T-cell (primary cell): ENCODE measurements at places on chromosomes 7 and 10.

- H3K27ac ChIP-seq: no peak overlapping the region
- no peak for DNase-seq
Measured at GRCh38 chr7:20786049-20786412, 655 bp downstream of the SP8 start.

- no peak overlapping the region for H3K4me3 ChIP-seq
- peaks cover 29% of the 10 kb centered on the region for H3K27me3 ChIP-seq
- no peaks in the 10 kb centered on the region for H3K4me1 ChIP-seq
- DNase-seq: no peak
- H3K27ac ChIP-seq: no peak overlapping the region
- no peaks in the 10 kb centered on the region for H3K36me3 ChIP-seq
Measured at GRCh38 chr10:131822013-131822691, 78.7 kb upstream of the PPP2R2D start.

- H3K4me1 ChIP-seq: no peaks in the 10 kb centered on the region
- no peak for DNase-seq
- no peak overlapping the region for H3K4me3 ChIP-seq
- peaks cover 4% of the 10 kb centered on the region for H3K27me3 ChIP-seq
- H3K27ac ChIP-seq: no peak overlapping the region
- H3K36me3 ChIP-seq: no peaks in the 10 kb centered on the region
Measured at GRCh38 chr10:128499956-128500355, 373.7 kb upstream of the MKI67 start.

- H3K27me3 ChIP-seq: no peaks in the 10 kb centered on the region
- no peak for DNase-seq
- no peak overlapping the region for H3K27ac ChIP-seq
- H3K36me3 ChIP-seq: no peaks in the 10 kb centered on the region
- no peak overlapping the region for H3K4me3 ChIP-seq
- H3K4me1 ChIP-seq: no peaks in the 10 kb centered on the region
Measured at GRCh38 chr7:113752289-113752688, 166.5 kb downstream of the PPP1R3A start.

DNA sequence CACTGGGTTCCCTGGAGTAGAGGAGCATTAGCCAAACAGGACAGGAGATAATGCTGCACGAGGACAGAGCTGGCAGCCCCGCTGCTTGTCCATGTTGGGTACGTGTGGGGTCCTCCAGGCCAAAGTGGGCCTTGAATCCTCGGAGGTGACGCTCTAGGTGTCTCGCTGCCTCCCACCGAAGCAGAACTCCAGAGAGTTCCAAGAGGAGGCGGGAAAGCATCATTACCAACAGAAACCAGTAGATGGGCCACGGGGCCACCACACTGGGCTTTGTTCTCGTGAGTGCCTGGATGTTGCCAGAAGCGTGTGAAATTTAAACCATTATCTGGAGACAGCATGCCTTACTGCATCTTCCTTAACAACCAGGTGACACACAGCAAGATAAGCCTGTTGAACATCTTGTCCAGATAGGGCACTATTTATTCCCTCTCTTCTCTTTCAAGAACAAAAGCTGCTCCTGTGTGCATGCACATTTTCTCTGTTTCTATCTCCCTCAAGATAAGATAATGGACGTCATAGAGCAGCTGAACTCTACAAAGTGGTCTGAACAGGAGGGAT lies 56.8 kb downstream of the TNS3 start:
- H3K27me3 ChIP-seq: no peaks in the 10 kb centered on the region
- no peak for DNase-seq
- H3K4me3 ChIP-seq: no peak overlapping the region
- H3K4me1 ChIP-seq: no peaks in the 10 kb centered on the region
- H3K27ac ChIP-seq: no peak overlapping the region

- DNase-seq: no peak
- no peaks in the 10 kb centered on the region for H3K27me3 ChIP-seq
- H3K4me1 ChIP-seq: no peaks in the 10 kb centered on the region
- H3K27ac ChIP-seq: no peak overlapping the region
Measured at GRCh38 chr7:95632609-95633008, 36.3 kb upstream of the PDK4 start.

- no peaks in the 10 kb centered on the region for H3K36me3 ChIP-seq
- no peak overlapping the region for H3K27ac ChIP-seq
- DNase-seq: no peak
- H3K27me3 ChIP-seq: peaks cover 7% of the 10 kb centered on the region
- H3K4me3 ChIP-seq: no peak overlapping the region
- H3K4me1 ChIP-seq: no peaks in the 10 kb centered on the region
Measured at GRCh38 chr7:128366986-128367385, 5.5 kb upstream of the PRRT4 start.

GRCh38 chr7:21448974-21449373 lies 21.1 kb downstream of the SP4 start:
- H3K27ac ChIP-seq: no peak overlapping the region
- DNase-seq: no peak
- no peaks in the 10 kb centered on the region for H3K4me1 ChIP-seq
- H3K27me3 ChIP-seq: no peaks in the 10 kb centered on the region
- H3K4me3 ChIP-seq: no peak overlapping the region

DNA sequence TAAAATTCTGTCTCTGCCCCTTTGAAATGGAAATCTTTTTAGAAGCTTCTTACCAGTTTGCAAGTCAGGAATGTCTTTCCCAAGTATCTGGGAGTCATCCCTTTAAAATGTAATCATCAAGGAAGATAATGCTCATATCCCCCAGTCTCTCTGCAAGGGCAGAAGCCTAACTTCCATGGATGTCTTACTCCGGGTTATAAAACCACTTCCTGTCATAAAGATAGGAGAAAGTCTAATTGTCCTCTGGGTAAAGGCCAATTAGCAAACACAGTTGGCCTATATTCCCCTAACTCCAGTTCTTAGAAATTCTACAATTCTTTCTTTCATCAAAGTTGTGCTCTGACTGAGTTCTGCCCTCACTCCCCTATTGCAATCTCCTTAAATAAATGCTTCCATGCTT lies 1631.5 kb upstream of the LRRTM3 start:
- H3K27me3 ChIP-seq: no peaks in the 10 kb centered on the region
- DNase-seq: no peak
- no peaks in the 10 kb centered on the region for H3K36me3 ChIP-seq
- no peak overlapping the region for H3K27ac ChIP-seq

- H3K4me1 ChIP-seq: no peaks in the 10 kb centered on the region
- H3K27ac ChIP-seq: no peak overlapping the region
- DNase-seq: no peak
- H3K27me3 ChIP-seq: peaks cover 26% of the 10 kb centered on the region
- no peak overlapping the region for H3K4me3 ChIP-seq
Measured at GRCh38 chr10:1687190-1687589, 50.1 kb downstream of the ADARB2 start.

- H3K4me1 ChIP-seq: no peaks in the 10 kb centered on the region
- H3K4me3 ChIP-seq: no peak overlapping the region
- H3K27me3 ChIP-seq: no peaks in the 10 kb centered on the region
- no peaks in the 10 kb centered on the region for H3K36me3 ChIP-seq
- DNase-seq: no peak
Measured at GRCh38 chr10:91617072-91617609, 15.7 kb downstream of the PPP1R3C start.

- peaks cover 4% of the 10 kb centered on the region for H3K4me1 ChIP-seq
- H3K27me3 ChIP-seq: peaks cover 5% of the 10 kb centered on the region
- H3K27ac ChIP-seq: no peak overlapping the region
- DNase-seq: no peak
- H3K36me3 ChIP-seq: no peaks in the 10 kb centered on the region
Measured at GRCh38 chr7:134782121-134782623, 2.7 kb downstream of the CALD1 start.

- H3K27me3 ChIP-seq: no peaks in the 10 kb centered on the region
- no peak overlapping the region for H3K27ac ChIP-seq
- no peak overlapping the region for H3K4me3 ChIP-seq
- no peaks in the 10 kb centered on the region for H3K36me3 ChIP-seq
- no peaks in the 10 kb centered on the region for H3K4me1 ChIP-seq
Measured at GRCh38 chr7:6453734-6454133, 6.0 kb upstream of the DAGLB start.

- no peak overlapping the region for H3K4me3 ChIP-seq
- H3K27ac ChIP-seq: no peak overlapping the region
- no peak for DNase-seq
- H3K36me3 ChIP-seq: no peaks in the 10 kb centered on the region
- H3K4me1 ChIP-seq: peaks cover 6% of the 10 kb centered on the region
Measured at GRCh38 chr7:33186192-33186591, 56.8 kb downstream of the BBS9 start.

- no peak overlapping the region for H3K4me3 ChIP-seq
- no peak for DNase-seq
- H3K27me3 ChIP-seq: peaks cover 26% of the 10 kb centered on the region
Measured at GRCh38 chr10:70265032-70265689, 18.6 kb downstream of the NPFFR1 start.

GRCh38 chr7:55593515-55594318 lies 21.4 kb upstream of the VOPP1 start:
- H3K4me3 ChIP-seq: no peak overlapping the region
- H3K27me3 ChIP-seq: peaks cover 28% of the 10 kb centered on the region
- no peak overlapping the region for H3K27ac ChIP-seq
- no peaks in the 10 kb centered on the region for H3K36me3 ChIP-seq
- no peaks in the 10 kb centered on the region for H3K4me1 ChIP-seq

GRCh38 chr10:69736886-69737641 lies 64.6 kb upstream of the COL13A1 start:
- peaks cover 4% of the 10 kb centered on the region for H3K4me1 ChIP-seq
- H3K36me3 ChIP-seq: no peaks in the 10 kb centered on the region
- H3K27ac ChIP-seq: no peak overlapping the region

DNA sequence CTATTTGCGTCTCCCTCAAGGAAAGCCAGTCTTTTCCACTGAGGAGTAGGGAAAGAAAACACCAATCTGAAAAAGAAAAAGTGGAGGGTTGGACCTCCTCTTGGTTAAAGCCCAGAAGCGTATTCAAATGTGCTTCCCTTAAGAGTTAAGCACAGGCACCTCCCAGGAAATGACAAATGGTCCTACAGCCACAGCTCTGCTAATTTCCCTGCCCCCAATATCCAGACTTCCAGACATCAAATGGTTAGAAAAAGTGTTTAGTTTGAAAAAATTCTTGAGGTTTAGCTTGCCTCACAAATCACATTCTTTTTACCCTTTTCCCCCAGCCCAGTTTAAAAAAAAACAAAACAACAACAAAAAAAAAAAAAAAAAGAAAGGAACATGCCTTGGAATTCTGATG lies 19.0 kb upstream of the COL1A2 start:
- H3K4me1 ChIP-seq: peaks cover 21% of the 10 kb centered on the region
- no peak overlapping the region for H3K4me3 ChIP-seq
- H3K27ac ChIP-seq: no peak overlapping the region
- no peaks in the 10 kb centered on the region for H3K36me3 ChIP-seq
- DNase-seq: no peak

DNA sequence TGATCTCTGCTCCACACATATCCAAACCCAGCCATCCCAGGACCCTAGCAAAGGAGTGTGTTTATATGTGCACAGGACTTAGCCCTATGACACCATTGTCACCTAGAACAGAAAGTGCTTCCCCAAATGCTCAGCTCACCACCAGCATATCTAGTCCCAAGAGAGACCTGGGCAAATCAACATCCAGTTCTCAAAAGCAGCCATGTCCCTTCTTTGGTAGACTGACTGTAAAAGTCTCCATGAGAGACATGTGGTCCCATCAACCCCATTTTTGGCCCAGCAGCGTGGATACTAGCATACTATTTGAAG lies 20.9 kb upstream of the ARHGAP22 start:
- H3K36me3 ChIP-seq: no peaks in the 10 kb centered on the region
- H3K27ac ChIP-seq: no peak overlapping the region
- H3K4me1 ChIP-seq: no peaks in the 10 kb centered on the region
- no peak overlapping the region for H3K4me3 ChIP-seq

DNA sequence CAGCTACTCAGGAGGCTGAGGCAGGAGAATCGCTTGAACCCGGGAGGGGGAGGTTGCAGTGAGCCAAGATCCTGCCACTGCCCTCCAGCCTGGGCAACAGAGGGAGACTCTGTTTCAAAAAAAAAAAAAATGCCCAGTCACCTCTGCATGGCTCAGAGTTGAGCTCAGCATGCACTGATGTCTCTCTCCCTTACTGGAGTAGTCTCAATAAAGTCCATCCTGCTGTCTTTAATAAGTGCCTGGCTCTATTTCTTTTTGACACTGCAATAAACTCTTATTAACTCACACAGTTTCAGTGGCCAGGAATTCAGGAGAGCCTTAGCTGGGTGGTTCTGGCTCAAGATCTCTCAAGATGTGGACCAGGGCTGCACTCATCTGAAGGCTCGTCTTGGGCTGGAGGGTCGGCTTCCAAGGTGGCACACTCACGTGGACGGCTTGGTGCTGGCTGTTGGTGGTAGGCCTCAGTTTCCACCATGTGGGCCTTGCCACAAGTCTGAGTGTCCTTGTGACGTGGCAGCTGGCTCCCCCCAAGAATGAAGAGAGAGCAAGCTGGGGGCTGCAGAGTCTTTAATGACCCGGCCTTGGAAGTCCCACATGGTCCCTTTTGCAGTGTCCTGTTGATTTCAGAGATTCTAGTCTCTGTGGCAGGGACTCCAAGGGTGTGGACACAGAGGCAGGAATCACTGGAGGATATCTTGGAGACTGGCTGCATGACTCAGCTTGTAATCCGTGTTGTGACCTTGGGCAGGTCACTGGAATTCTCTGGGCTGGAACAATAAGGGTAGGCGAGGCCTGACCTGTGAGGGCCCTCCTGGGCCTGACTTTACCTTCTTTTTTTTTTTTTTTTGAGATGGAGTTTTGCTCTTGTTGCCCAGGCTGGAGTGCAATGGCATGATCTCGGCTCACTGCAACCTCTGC lies 85.9 kb upstream of the KMT2C start:
- H3K27me3 ChIP-seq: no peaks in the 10 kb centered on the region
- H3K27ac ChIP-seq: no peak overlapping the region
- H3K4me1 ChIP-seq: no peaks in the 10 kb centered on the region
- H3K4me3 ChIP-seq: no peak overlapping the region
- H3K36me3 ChIP-seq: no peaks in the 10 kb centered on the region

GRCh38 chr10:122665946-122666345 lies 33.7 kb downstream of the C10orf120 start:
- H3K4me1 ChIP-seq: no peaks in the 10 kb centered on the region
- H3K27me3 ChIP-seq: no peaks in the 10 kb centered on the region
- no peak overlapping the region for H3K4me3 ChIP-seq
- DNase-seq: no peak

- no peaks in the 10 kb centered on the region for H3K36me3 ChIP-seq
- no peak overlapping the region for H3K27ac ChIP-seq
- no peaks in the 10 kb centered on the region for H3K4me1 ChIP-seq
- no peak for DNase-seq
- no peak overlapping the region for H3K4me3 ChIP-seq
- H3K27me3 ChIP-seq: no peaks in the 10 kb centered on the region
Measured at GRCh38 chr7:137020351-137020750, 151.9 kb downstream of the CHRM2 start.

- H3K4me3 ChIP-seq: no peak overlapping the region
- H3K27me3 ChIP-seq: no peaks in the 10 kb centered on the region
- no peak overlapping the region for H3K27ac ChIP-seq
- no peak for DNase-seq
Measured at GRCh38 chr7:6640246-6640721, 3.2 kb downstream of the ZNF316 start.

- DNase-seq: no peak
- H3K4me3 ChIP-seq: no peak overlapping the region
- H3K4me1 ChIP-seq: peaks cover 4% of the 10 kb centered on the region
Measured at GRCh38 chr10:79020605-79021004, 48.2 kb upstream of the ZMIZ1 start.

GRCh38 chr10:60237977-60238758 lies 151.5 kb downstream of the ANK3 start:
- no peaks in the 10 kb centered on the region for H3K36me3 ChIP-seq
- peaks cover 7% of the 10 kb centered on the region for H3K4me1 ChIP-seq

- H3K36me3 ChIP-seq: no peaks in the 10 kb centered on the region
- H3K27me3 ChIP-seq: no peaks in the 10 kb centered on the region
- H3K4me1 ChIP-seq: no peaks in the 10 kb centered on the region
- no peak for DNase-seq
Measured at GRCh38 chr7:52540041-52540440, 495.4 kb upstream of the POM121L12 start.
